Activated gamma-delta T cell (primary cell): ENCODE measurements at places on chromosomes 2 and 18.

DNA sequence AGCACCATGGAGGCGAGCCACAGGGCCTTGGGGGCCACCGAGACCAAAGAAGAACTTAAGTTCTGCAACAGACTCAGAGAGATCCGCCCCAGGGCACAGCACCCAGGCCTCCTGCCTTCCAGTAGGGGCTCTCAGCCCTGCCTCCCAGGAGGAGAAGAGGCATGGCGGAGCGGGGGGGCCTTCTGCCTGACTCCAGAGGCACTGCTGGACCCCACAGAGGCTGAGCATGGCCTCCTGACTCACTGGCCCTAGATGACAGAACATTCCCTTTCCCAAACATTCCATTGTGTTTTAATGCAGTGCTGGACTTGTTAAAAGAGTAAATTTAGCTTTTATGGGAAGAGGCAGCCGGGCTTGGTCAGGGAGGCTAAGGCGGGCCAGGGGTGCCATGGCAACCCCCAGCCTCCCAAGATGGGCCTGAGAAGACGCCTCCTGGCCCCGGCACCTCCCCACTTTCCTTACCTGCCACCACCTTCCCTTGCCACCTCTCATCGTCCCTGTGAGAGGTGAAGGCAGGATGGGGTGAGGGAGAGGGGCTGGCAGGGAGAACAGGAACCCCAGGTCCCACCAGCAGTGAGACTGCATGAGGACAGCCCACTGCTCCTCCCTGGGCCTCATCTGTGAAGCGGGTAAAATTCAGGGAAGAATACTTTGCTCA is 65.4 kb downstream of the SMAD7 start:
- no peak for DNase-seq

DNA sequence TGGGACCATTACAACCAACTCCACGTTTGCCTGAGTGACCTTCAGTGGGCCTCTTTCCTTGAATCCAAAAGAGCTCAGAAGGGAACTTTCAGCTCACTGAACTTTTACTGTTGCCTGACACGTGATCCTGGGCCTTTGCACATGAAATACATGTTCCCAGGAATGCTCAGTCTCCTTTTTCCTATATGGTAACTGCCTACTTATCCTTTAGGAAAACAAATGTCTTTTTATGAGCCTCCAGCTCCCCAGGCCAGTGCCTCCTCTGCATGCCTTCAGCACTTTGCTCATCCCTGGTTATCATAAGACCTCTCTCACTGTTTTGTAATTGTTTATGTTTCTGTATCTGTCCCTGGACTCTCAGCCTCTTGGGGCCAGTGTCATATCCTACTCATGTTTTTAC is 5.1 kb downstream of the PLA2R1 start:
- DNase-seq, result no peak

GRCh38 chr18:63290166-63290820 is 29.3 kb downstream of the BCL2 start:
- DNase-seq, result no peak

DNA sequence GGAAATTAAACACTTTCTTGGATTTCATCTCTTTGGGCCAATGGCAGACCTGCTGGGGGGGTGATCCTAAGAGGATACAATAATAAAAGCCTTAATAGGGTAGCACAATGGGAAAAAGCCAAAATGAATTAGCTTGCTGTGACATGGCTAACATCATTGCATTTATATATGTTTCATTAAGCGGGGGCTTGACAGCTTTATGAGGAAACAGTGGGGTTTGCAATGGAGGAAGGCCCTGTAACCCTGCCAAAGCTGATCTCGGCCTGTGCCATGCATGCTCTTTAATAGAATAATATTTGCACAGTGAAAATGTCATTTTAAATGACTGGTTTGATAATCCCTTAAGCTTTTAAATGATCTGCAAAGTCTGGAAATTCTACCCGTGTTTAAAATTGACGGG is 291.5 kb downstream of the SLC4A3 start:
- no peak for DNase-seq

- DNase-seq, result no peak
Measured at GRCh38 chr2:219430633-219431615, 3.7 kb upstream of the SPEG start.

- no peak for DNase-seq
Measured at GRCh38 chr18:4450065-4450658, 4.9 kb downstream of the DLGAP1 start.
